COLO829 (cell line): ENCODE measurements at places on chromosomes 13 and 19.

GRCh38 chr19:50377051-50377461, 799 bp downstream of the NR1H2 start:
- no peak for DNase-seq

DNA sequence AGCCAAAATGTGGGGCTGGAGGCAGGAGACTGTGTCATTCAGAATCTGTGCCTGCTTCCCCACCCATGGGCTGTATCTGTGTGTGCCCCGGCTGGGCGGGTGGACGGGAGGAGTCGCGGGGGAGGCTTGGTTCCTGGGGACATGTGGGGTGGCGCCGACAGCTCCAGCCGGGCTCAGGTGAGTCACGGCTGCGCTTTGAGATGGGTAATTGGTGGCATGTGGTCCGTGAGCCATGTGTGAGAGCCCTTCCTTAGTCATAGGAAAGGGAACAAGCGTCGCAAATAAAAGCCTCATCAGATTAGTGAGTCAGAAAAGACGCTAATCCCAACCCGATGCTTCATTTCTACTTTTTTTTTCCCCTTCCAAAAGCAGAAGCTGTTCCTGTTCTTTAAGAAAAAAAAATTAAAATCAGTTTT, 118.6 kb upstream of the ZNF536 start:
- DNase-seq, result peak; percentile 40

DNA sequence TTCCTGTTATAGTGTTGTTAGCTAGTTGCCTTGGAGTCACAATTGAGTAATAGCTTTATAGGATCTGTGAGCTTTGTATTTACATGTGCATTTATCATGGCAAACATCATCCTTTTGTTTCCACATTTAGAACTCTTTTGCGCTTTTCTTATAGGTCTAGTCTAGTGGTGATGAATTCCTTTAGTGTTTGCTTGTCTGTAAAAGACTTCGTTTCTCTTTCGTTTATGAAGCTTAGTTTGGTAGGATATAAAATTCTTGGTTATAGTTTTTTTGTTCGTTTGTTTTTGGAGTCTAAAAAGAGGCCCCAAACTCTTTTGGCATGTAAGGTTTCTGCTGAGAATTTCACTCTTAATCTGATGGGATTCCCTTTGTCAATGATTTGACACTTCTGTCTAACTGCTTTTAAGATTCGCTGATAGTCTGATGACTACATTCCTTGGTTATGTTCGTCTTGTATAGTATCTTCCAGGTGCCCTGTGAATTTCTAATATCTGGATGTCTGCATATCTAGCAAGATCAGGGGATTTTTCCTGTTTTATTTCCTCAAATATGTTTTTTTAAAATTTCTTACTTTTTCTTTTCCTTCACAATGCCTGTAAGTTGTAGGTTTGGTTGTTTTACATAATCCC, 20.2 kb downstream of the DNAJC3 start:
- no peak for DNase-seq

DNA sequence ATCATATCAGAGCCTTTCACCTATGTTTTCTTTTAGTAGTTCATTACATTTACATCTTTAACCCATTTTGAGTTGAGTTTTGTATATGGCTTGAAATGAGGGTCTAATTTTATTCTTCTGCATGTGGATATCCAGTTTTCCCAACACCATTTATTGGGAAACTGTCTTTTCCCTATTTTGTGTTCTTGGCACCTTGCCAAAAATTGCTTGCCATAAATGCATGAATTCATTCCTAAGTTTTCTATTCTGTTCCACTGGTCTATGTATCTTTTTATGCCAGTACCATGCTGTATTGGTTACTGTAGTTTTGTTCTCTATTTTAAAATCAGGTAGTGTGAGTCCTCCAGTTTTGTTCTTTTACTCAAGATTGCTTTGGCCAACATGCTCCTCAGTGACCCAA, 144.0 kb upstream of the OBI1 start:
- no peak for DNase-seq

GRCh38 chr13:48551329-48551728, 18.4 kb upstream of the RCBTB2 start:
- DNase-seq, result no peak

GRCh38 chr13:52665325-52665724, 12.7 kb downstream of the SUGT1 start:
- peak; percentile 40 for DNase-seq

DNA sequence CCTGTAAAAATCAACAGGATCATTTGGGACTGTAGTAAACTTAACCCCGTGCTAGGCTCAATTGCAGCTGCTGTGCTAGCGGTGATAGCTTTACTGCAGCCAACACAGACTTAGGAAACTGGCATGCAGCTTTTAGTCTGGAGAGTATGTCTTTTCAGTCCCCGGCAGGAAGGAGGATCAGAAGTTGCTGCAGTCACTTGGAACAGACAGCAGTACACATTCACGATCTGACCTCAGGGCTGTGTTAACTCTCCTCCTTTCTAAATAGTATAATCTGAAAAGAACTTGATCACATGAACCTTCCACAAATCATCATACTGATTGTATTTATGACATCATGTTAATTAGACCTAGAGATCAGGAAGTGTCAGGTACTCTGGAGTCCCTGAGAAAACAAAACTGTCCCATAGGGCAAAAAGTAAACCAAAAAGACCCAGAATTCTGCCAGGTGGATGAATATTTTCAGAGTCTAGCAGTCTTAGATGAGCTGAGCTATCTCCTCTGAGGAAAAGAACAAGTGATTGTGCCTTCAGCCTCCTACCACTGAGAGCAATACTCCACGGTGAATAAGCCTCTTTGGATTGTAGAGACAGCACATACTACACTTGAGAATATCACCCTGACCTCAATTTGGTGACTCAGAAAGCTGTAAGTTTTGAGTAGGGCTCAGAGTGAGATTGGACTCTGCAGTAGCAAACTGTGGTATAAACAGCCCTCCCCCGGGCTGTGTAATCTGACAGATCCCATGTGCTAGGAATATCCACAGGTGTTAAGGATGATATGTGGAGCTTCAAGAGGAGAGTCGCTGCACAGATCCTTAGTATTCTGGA, 181.0 kb upstream of the GPR12 start:
- DNase-seq, result no peak

- DNase-seq, result no peak
Measured at GRCh38 chr19:23547816-23548430, 139.1 kb downstream of the ZNF675 start.

DNA sequence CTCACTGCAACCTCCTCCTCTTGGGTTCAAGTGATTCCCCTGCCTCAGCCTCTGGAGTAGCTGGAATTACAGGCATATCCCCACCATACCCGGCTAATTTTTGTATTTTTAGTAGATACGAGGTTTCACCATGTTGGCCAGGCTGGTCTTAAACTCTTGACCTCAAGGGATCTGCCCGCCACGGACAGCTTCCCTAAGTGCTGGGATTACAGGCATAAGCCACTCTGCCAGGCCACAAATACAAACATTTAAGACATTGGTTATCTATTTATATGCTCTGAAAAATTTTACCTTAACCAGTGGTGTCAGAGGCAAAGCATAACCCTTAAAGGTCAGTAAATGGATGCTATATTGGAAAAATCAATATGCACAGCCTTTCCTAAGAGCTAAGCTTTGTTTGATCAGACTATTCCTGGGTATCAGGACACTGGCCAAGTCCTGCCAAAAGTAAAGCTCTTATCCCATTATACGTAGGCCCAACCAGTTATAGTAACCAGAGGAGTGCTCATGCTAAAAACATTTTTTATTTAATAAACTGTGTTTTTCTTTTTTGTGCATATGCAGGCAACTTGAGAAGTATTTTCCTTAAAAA, 56.4 kb upstream of the STARD13 start:
- no peak for DNase-seq

- no peak for DNase-seq
Measured at GRCh38 chr13:87128036-87128435, 543.1 kb upstream of the SLITRK5 start.

- no peak for DNase-seq
Measured at GRCh38 chr19:6226444-6227155, 53.2 kb downstream of the MLLT1 start.

GRCh38 chr19:37127999-37128820, 44.3 kb downstream of the ZNF585A start:
- no peak for DNase-seq

DNA sequence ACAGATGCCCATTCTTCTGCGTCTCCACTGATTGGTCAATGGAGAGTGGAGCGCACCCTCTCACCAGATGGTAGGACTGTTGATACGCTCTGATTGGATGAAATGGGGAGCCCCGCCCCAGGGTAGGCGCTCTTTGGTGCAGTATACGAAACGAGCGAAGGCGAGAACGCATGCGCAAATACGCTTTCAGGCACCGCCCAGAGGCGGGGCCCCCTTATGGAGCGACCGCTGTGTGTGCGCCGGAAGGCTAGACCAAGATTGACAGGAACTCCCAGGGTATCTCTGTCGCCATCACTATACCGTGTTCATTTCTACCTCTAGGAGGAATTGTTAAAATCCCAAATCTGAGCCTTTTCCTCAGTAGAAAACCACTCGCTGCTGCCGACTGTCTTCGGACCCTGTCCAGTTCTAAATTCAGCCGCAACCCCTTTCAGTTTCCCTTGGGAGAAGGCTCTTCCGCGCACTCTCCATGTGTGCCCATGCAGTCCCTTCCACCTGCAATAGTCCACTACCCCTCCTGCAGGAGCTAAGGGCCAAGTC, 720 bp upstream of the HNRNPL start:
- peak; percentile 99 for DNase-seq

- DNase-seq, result no peak
Measured at GRCh38 chr13:78836238-78836784, 177.4 kb upstream of the OBI1 start.
